ENCODE measurements at places on chromosomes 5 and 9.
A peak's percentile ranks its signal among the peaks of the same experiment; 100 is the strongest.

DNA sequence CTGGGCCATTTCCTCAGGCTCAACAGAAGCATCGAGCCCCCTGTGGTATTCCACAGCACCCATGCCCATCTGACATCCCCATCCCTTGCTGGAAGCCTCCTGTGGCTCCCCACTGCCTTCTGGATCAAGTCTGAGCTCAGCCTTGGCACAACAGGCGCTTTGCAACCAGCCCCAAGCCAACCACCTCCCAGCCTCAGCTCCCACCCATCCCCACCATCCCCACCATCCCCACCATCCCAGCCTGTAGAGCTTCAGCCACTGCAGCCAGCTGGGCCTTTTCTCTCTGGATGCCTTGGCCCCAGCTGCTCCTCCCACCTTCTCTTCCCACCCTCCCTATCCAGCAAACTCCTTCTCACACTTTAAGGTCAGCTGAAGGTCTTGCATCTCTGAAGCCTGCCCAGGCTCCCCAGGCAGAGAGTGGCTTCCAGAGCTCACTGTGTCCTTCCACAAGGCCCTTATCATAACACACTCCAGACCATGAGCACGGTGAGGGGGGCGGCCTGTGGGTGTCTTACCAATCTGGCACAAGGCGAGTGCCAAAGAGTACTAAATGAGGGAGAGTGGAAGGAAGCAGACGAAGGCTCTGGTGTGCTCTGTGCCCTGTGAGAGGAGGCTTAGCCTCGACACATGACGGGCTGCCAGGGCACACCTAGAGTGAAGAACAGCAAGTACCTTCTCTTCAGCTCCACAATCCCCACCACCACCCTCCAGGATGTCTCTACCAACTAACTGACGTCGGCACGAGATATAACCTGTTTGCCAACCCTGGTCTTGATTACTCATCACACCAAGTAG, 6.5 kb downstream of the HIGD2A start:
- DNase-seq: no peak

- DNase-seq: no peak
Observed at GRCh38 chr5:128470663-128471062, 67.4 kb downstream of the FBN2 start.

DNA sequence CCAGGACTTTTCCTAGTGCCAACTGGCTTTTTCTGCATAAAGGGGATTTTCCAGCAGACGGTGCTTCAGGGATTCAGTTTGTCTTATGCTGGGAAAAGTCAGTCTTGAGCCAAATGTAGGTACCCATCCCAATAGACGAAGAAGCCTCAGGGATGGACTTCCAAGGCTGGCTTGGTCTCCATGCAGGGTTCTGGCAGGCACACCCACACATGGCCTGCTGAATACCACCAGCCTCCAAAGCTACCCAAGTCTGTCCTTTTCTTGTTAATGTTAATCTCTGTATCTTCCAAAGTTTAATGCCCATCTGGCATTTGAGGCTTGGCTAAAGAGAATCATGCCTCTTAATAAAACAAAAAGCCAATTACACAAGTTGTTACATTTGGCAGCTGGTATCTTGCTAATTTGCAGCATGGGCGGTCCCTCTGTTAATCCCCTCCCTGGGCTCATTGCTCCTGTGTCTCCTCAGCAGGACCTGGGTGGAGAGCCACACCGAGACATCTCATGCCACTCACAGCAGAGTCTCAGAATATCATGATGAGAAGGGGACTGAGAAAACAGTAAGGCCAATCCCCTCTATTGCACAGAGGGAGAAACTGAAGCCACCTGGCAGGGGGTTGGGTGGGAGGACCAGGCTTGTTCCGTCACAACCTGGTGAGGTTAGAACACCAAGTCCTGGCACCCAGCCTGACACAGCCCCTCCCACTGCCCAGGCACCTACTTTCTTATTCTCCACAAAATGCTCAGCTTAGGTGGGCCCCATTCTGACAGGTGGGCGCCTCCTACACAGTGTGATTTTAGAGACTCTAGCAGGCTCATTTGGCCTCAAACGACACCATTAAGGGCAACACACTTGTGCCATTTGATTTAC, 243.2 kb downstream of the FSTL4 start:
- no peak for DNase-seq

DNA sequence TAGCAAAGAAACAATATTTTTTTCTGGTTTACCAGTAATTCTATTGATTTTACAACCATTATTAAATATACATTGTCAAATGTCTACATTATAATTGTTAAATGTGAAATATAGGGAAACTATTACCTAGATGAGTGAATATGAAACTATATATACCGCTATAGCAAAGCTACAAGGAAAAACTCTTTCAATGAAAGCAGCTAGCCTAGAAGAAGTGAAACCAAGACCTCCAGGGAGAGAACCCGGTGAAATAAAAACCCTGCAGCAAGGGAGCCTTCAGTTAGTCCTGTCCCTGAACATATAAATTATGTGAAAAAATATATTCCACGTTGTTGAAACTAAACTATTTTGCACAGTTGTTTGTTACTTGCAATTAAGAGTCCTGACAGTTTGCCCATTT, 913.1 kb downstream of the EFNA5 start:
- no peak for DNase-seq

DNA sequence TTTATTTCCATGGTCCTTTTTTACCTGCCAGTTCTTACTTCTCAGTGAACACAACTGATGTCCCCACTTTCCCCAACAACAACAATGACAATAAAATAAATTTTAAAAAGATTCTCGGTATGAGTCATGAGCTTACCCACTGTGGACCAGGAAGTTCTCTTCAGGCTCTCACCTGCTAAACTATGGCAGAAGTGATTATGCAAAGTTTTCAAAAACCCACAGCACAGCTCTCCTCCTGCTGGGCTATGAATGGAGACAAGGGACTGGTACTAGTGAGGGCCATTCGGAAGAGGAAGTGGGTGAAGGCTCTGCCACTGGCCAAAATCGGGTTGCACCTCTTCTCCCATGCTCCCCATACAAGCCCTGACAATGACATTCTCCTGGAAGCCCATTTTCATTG, 429.4 kb downstream of the PIK3R1 start:
- DNase-seq: no peak

DNA sequence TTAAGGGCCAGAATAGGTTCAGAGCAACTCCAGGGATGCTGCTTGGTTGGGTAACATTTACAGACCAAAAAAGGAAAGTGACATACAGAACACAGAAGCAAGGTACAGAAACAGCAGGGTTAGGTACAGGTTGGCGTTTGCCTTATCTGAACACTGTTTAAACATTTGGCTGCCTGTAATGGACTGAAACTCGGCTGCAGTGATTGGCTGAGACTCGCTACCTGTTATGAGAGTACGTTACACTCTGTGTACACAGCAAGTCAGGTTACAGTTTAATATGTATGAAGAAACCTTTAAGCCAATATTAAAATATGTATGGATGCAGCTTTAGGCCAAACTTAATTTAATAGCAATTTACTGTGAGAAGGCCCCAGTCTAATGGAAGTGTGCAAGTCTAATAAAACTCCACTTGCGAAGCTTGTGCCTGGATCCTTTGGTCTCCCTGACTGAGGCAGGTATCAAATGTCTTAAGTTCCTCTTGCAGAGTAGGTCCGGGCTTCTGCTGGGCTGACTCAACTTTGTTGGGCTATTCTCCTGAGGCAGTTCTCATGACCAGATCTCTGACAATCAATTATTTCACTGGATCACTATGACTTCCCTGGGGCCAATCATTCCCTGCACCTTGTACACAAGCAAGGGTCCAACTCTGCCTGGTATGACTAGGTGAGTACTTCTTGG, 204.9 kb downstream of the ZNF462 start:
- no peak for DNase-seq

DNA sequence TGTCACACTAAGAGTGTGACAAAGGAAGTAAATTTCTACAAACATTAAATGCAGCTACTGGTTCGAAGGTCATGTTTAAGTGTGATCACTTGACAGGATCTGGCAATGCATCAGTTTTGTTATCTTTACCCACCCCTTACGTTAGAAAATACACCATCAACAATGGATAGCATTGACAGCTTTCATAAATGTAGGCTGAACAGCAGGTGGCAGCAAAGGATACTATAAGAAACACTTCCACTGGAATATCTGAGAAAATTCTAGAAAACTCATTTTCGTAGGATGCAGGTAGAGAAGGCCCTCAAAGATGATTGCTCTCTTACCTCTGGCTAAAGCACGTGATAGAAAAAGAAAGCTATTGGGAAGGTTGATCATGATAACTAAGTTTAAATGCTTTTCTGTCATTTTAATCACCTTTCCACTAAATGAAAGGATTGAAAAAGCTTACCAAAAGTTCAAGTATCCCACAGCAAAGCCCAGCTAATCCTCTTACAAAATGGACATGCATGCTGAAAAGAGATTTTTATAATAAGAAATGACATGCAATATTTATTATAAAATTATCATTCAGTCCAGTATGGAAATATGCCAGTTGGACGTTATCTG, 292.5 kb downstream of the PARP8 start:
- peak; percentile 37 for DNase-seq

- no peak for DNase-seq
Observed at GRCh38 chr5:91182763-91183162, 200.4 kb downstream of the ARRDC3 start.

DNA sequence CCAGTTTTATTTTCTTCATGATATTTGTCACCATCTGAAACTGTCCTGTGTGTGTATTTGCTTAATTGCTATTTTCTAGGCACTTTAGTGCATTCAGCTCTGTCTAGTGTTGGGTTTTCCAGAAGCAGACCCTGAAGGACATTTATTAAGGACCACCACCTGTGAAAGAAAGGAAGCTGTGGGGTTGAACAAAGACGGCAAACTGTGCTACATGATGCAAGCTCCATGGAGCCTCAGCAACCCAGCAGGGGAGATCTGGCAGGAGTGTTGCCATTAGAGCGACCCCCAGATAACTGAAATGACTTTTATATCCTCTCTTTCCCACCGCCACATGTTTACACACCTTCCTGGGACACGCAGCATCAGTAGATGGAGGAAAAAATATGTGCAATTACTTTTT, 125.5 kb downstream of the GABRB2 start:
- no peak for DNase-seq

DNA sequence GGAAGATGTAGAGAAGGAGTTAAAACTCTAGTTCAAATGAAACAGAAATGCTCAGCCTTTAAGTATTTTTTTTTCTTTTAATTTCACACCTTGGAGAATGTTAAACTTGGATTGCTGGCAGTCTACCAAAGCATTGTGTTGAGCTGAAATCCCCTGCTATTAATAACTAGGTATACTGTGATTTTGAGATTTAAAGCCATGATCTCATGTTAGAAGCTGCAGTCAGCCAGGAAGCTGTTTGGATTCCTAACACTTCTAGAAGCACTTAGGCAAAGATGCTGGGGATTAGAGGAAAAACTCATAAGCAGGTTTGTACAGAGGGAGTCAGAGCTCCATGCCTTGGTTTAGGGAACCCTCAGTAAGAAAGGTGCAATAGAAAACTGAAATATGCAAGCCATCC, 141.4 kb downstream of the KIF4B start:
- no peak for DNase-seq

DNA sequence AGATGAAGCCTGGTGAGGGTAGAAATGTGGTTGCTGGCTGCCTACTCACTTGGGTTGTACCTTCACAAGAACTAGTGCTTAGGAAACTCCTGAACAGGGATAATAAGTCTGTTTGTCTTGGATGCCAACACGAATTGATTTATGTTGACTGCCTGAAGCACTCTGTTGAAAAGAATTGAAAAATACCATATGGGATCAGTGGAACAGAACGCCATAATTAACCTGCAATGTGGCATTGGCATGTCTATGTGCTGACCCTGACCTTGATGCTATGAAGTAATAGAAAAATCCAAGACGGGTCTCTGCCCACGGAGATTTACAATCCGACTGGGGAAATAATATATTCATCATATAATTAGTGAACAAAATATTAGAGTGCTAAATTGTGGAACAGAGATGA, 10.5 kb downstream of the LIX1 start:
- DNase-seq: no peak

GRCh38 chr5:149472399-149472798, 78.8 kb downstream of the CSNK1A1 start:
- no peak for DNase-seq

DNA sequence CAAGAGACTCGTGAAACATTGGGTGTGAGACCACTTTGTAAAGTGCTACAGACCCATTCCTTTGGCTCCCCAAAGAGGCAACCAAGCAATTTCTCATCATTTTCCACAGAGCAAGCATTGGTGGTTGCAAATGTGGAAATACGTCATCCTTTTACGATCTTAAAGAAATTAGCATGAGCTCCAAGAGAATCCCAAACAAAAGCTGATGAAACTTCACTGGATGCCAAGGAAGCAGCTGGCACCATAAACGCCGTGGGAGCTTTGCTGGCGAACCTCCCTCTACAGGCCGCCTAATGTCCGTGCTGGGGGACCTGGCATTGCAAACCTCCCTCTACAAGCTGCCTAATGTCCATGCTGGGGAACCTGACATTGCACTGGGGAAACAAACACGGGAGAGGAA, 432.4 kb downstream of the ACTL7B start:
- no peak for DNase-seq

GRCh38 chr9:126515873-126516505, 97.7 kb upstream of the LMX1B start:
- DNase-seq: no peak

- DNase-seq: no peak
Observed at GRCh38 chr5:174897281-174897950, 173.0 kb downstream of the MSX2 start.

DNA sequence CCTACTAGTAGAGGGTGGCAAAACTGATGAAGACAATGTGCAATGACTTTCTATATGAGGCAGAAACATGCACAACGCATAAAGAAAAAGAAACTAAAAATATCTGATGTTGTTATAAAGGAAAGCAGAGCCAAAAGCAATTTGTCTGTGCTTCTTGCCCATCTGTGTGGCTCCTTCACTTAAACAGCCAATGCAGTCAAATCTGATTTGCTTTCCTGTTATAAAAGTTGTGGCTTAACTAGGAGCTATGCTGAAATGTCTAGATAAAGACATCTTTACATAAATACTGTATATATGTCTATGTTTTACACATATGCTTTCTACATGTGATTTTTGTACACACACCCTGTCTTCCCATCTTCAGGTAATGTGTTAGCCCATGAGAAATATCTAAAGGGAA, 508.2 kb downstream of the CETN3 start:
- no peak for DNase-seq

GRCh38 chr5:96624596-96624995, 37.6 kb upstream of the CAST start:
- no peak for DNase-seq

GRCh38 chr5:33975852-33976251, 8.6 kb downstream of the SLC45A2 start:
- no peak for DNase-seq

GRCh38 chr9:112720113-112720780, 2.3 kb upstream of the INIP start:
- no peak for DNase-seq

DNA sequence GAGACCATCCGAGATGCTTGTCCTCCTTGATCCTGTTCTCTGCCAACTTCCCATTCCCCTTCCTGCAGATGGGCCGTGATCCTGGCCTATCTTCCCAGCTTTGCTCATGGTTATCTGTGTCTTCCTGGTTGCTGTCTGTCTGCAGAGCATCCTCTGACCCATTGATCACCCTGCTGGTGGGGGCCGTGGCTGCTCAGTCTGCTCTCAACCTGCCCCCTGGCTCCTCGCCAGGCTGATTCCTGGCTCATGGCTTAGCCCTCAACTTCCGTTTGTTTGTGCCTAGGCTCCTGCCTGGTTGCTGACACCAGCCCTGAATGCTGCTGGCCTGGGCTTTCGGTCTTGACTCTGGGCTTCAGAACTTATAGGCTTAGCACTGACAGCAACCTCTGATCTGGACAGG, 67.1 kb upstream of the SMIM15 start:
- DNase-seq: no peak

Data from neural crest cell (in vitro differentiated cells).